NCI-H510A (cell line): ENCODE measurements at places on chromosomes 2 and 18.
A peak's percentile ranks its signal among the peaks of the same experiment; 100 is the strongest.

DNA sequence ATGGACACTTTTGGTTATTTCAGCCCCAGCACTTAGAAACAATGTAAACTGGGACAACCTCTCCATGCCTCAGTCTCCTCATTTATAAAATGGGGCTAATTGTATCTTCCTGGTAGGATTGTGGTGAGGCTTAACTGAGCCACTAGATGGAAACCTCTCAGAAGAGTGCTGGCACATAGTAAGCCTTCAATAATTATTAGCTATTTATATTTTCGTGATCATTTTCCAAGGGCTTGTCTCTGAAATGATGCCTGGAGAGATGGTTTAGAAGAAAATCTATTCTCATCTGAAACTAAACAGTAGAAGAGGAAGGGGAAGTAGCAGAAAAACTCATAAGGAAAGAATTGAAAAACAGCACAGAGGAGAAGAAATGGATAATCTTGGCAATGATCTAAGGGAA lies 6.8 kb downstream of the RAX start:
- no peak for DNase-seq

- no peak for DNase-seq
Observed at GRCh38 chr2:9366026-9366425, 57.3 kb downstream of the ITGB1BP1 start.

DNA sequence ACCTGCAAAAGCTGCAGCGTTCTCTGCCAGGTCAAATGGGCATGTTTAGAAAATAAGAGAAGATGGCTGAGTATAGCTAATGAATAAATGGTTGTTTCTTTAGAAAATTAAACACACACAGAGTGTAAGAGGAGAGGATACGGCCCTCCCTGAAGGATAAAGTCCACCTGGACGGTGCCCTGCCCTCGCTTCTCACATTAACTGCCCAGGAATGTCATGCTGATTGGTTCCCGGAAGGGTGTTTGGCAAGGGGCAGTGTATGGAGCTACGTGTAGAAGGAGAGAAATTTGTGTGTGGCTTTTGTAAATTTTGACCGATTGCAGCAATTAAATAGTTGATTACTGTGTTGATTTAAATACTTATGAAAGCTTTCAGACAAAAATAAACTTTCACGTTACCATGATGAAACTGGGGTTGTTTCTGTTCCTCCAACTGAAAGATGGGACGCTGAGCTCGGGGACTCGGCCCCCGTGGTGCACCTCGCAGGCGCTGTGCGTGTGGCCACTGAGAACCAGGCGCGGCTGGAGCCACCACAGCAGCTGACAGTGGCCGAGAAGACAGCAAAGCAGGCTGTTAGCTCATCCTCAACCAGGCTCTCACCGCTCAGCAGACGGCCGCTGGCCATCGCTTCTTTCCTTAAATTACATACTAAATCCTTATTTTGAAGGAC lies 22.7 kb downstream of the MPPE1 start:
- no peak for DNase-seq

GRCh38 chr2:188308483-188308882 lies 16.8 kb downstream of the GULP1 start:
- DNase-seq = no peak

- DNase-seq = peak; percentile 85
Observed at GRCh38 chr18:73774811-73775509, 372.7 kb downstream of the FBXO15 start.

DNA sequence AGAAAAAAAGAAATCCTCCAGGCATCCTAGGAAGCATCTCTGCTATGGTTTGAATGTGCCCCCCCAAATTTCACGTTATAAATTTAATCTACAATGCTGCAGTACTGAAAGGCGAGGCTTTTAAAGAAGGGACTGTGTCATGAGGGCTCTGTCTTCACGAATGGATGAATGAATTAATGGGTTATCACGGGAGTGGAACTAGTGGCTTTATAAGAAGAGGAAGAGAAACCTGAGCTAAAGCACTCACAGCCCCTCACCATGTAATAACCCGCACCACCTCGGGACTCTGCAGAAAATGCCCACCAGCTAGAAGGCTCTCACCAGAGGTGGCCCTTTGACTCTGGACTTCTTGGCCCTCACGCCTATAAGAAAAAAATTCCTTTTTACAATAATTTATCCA lies 27.6 kb downstream of the RNU4ATAC start:
- DNase-seq = no peak

- no peak for DNase-seq
Observed at GRCh38 chr2:47403609-47404193, 745 bp downstream of the MSH2 start.

DNA sequence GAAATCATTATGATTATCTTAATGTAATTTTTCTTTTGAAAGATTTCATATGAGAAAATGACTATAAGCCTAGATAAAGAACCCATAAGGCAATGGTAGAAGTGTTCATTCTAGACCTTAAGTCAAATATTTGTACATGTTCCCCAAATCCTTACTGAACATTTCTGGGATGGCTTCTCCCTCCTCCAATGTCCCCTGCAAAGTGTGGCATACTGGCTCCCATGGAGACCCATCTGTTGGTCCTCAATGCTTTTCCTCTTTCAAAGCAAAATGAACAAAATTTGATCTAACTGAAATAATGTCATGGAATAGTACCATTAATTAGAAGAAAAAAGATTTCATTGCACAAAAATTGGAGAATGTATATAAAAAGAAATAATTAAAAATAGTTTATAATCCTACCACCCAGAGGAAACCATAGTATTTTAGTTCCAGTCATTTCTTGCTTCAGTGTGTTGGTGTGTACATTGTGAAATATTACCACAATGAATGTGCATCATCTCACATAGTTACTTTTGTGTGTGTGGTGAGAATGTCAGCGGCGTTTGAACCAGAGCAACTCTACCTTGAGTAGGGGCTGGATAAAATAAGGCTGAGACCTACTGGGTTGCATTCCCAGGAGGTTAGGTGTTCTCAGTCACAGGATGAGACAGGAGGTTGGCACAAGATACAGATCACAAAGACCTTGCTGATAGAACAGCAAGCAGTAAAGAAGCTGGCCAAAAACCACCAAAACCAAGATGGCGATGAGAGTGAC lies 181.3 kb downstream of the UXS1 start:
- no peak for DNase-seq

DNA sequence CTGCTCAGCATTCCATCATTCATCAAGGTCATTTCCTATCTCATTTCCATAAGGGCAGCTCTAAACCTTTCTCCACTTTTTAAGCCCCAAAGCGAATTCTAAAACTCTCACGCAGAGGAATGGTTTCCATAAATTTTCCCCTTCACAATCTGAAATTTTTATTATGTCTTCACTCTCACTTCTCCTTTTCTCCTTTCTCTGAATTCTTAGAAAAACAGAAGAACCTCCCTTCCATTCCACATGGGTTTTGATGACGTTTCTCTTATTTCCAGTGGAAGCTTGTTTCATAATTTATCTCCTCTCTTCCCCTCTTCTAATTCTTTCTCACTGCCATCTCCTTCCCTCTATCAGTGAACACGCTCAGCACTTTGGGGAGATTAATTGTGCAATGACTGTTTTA lies 97.3 kb downstream of the SPATS2L start:
- no peak for DNase-seq

DNA sequence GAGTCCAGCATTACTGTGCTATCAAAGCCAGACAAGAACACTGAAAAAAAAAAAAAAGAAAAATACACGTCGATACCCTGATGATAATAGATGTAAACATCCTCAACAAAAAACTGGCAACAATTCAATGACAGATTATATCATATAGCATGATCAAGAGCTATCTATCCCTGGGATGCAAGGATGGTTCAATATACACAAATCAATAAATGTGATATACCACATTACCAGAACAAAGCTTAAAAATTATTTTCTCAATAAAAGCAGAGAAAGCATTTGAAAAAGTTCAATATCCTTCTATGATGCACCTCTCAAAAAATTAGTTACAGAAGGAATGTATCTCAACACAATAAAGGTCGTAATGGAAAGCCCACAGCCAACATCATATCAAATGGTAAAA lies 332.8 kb upstream of the MMADHC start:
- no peak for DNase-seq

DNA sequence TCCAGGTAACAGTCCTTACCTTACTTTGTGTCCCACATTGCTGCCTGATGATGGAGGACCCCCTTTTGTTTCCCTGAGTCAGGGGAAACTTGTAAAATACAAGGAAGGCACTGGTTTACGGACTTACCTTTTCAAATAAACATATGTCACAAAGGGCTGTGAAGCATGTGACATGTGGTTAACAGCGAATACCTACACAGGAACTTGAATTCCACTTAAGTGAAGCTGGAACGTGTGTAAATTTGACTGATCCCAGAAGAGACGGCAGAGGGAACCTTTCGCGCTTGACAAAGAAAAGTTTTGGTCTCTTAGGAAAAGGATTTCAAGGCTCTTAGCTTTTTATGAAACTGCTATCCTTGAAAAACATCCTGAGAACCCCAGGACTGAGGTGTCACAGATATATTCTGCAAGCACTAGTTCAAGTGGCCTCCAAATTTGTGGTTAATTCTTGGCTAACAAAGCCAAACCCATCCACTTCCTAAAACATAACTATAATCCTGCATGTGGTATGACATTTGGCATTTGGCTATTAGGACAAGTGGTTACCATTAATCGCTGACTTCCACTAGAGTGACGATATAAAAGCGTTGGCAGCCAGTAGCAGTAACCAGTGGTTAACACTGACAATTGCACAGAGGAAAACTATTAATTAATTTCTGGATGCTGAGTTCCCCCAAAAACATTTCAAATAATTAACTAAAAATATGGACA lies 55.6 kb downstream of the ITGB6 start:
- no peak for DNase-seq

GRCh38 chr2:219331560-219332213 lies 857 bp downstream of the RESP18 start:
- no peak for DNase-seq

DNA sequence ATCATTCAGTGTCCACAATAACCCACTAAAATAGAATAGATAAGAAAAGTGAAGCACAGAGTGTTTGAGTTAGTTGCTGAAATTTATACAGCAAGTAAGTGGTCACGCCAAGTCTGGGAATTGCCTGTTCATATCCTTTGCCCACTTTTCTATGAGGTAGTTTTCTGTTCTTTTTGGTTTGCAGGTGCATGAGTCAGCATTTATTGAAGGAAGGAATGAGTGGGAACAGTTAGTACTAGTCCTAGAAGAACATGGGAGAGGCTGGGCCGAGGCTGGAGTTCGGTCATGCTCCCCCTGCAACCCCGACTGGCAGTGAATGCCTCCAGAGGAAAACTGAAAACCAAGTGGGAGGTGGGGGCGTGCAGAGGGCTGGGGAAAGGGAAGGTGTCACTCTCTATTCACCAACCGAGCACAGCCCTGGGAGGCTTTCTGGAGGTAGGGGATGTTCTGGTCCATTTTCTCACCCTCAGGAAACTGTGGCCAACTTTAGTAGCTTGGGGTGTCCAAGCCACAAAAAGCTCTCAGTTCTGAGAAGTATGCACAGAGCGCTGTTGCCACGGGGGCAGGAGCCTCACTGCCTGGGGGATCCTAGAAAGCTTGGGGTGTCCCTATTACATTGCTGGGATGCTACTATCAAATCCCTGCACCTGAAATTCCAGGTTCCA lies 41.4 kb downstream of the FOSL2 start:
- no peak for DNase-seq

DNA sequence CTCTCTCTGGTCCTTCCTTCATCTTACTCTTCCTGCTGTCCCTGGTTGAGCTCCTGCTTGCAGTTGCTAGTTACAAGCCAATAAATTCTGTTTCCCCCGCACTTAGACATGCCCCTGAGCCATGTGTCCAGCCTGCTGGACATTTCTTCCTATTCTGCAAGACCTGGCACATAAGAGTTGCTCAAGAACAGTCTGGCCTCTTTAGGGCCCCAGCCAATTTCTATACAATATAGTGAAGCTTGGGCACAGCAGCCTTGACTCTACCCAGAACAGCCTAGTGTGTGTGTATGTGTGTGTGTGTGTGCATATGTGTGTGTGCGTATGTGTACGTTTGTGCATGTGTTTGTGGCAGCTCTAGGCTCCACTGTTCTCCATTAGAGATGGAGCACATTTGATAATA lies 276.0 kb downstream of the CYRIA start:
- DNase-seq = no peak

GRCh38 chr2:50143822-50144575 lies 887.9 kb downstream of the NRXN1 start:
- DNase-seq = peak; percentile 29

DNA sequence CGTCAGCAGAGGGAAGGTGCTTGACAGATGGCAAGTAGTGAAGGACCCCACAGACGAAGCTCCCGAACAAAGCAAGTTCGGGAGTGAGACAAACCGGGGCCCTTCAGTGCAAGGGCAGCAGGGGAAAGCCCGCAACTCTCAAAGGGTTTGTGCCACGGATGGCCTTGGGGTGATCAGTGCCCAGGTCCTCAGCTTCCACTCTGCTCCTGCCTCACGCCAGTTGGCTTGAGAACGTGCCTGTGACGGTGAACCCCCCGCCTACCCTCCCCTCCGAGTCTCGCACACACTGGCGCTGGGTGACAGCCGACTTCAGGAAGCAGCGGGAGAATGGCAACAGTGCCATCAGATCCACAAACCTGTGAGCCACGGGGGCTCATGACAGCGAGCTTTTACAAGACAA lies 56.8 kb upstream of the SALL3 start:
- DNase-seq = no peak

- no peak for DNase-seq
Observed at GRCh38 chr2:150477347-150477746, 10.1 kb downstream of the RND3 start.

- no peak for DNase-seq
Observed at GRCh38 chr2:5343785-5344335, 348.3 kb upstream of the SOX11 start.

GRCh38 chr2:137023205-137023604 lies 257.9 kb downstream of the THSD7B start:
- no peak for DNase-seq

GRCh38 chr18:41974796-41975201 lies 19.8 kb downstream of the PIK3C3 start:
- no peak for DNase-seq

GRCh38 chr2:121356058-121356640 lies 71.1 kb upstream of the TFCP2L1 start:
- DNase-seq = peak; percentile 26

DNA sequence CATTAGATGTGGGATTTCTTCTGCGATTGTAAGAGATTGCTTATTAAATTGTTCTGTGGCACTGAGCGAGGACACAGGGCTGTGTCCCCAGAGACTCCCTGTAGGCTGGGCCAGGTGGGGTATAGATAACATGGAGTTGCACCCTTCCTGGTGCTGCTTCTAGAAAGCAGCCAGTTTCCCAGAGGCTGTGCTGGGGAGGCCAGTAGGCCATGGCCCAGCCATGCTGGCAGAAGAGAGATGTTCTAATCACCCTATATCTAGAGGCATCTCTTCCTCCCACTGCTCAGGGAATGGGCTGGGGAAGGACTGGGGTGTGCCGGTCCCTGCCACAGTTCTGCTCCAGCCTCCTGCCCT lies 66.9 kb downstream of the HS1BP3 start:
- no peak for DNase-seq

DNA sequence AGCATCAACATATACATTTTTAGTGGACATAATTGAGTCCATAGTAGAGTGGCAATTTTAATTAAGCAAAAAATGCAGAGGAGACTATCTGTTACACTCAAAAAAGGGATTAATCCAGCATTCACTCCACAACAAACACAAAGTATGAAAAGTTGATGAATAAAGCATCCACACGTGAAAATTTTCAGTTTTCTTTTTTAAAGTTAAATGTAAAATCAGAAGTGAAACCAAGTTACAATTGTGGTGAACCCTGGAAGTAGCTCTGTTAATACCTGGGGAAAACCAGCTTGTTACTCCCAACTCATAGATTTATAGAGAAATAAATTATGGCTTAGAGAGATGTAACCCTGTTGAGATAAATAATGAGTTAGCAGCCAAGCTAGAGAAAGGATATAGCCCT lies 807.8 kb downstream of the TRIB2 start:
- no peak for DNase-seq
